CD4-positive, CD25-positive, alpha-beta regulatory T cell (primary cell): ENCODE measurements at places on chromosomes 4 and X.
A peak's percentile ranks its signal among the peaks of the same experiment; 100 is the strongest.

DNA sequence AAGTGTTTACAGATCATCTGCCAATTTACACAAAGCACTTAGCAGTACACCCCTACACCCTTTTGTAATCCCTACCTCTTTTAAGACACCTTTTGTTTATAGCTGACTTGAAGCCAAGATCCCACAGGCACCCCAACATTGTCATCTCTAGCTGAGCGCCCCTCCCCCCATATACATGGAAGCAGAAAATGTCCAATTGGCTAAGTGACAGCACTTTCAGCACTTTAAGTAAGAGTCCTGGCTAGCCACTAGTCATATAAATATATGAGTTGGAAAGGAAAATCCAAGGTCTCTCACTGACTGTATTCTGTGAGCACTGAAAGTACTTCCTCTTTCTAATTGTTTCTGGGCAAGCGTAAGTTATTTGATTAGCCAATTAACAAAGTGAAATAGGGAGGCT, 108.2 kb downstream of the NSUN7 start:
- no peaks in the 10 kb centered on the region for H3K36me3 ChIP-seq
- DNase-seq, result no peak
- H3K4me1 ChIP-seq, result peaks cover 10% of the 10 kb centered on the region
- no peak overlapping the region for H3K4me3 ChIP-seq
- peaks cover 14% of the 10 kb centered on the region for H3K27me3 ChIP-seq

DNA sequence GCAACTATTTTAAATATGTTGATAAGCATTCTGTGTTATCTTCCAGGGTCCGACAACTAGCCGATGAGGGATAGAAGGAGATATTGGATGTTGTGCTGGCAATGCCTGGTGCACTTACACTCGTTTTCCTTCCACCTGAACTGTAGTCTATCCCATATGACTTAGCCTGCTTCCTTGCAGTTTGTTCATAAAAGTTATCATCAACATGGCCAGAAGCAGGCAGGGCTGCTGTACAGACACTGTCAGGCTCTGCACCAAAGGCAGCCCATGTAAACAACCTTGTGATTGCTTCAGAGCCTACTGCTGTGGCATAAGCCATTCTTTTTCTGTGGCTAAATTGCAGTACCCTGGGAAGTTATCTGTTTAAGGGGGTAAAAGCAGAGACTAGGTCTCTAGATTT, 1.6 kb downstream of the MAPK10 start:
- DNase-seq, result no peak
- H3K27ac ChIP-seq, result no peak overlapping the region
- H3K36me3 ChIP-seq, result no peaks in the 10 kb centered on the region
- H3K4me1 ChIP-seq, result no peaks in the 10 kb centered on the region

DNA sequence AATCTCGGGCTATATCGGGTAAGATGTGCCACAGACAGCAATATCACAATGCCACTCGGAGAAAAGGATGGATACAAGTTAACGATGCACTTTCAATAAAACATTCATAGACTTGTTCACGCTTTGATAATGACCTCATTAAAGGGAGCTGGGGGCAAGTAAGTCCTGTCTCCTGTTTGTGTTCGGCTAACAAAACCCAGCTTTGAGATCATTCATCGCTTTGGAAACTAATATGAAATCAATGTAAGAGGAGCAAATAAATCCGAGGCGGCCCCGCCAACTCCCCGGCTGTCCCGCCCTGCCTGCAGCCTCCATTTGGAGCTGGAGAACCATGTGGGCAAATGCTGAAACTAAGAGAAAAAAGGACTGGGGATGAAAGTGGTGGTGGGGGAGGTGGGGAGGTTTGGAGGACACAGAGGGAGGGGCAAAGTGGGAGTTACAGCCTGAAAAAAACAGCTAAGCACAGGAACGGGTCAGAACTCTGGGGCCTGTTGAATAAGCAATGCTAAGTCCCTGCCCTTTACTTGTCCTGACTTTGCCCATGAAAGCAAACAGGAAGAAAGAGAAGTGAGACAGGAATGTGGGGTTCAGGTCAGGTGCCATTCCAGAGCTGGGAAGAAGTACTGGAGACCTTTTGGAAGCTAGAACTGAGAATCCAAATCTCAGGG, 3.5 kb upstream of the GSX2 start:
- DNase-seq, result no peak
- no peak overlapping the region for H3K27ac ChIP-seq
- H3K4me3 ChIP-seq, result no peak overlapping the region
- no peaks in the 10 kb centered on the region for H3K36me3 ChIP-seq
- peaks cover 35% of the 10 kb centered on the region for H3K4me1 ChIP-seq
- peaks cover 59% of the 10 kb centered on the region for H3K27me3 ChIP-seq

GRCh38 chr4:93748373-93749291, 79.9 kb upstream of the ATOH1 start:
- H3K36me3 ChIP-seq, result no peaks in the 10 kb centered on the region
- H3K4me3 ChIP-seq, result no peak overlapping the region
- no peaks in the 10 kb centered on the region for H3K27me3 ChIP-seq
- no peaks in the 10 kb centered on the region for H3K4me1 ChIP-seq
- DNase-seq, result no peak
- H3K27ac ChIP-seq, result no peak overlapping the region

DNA sequence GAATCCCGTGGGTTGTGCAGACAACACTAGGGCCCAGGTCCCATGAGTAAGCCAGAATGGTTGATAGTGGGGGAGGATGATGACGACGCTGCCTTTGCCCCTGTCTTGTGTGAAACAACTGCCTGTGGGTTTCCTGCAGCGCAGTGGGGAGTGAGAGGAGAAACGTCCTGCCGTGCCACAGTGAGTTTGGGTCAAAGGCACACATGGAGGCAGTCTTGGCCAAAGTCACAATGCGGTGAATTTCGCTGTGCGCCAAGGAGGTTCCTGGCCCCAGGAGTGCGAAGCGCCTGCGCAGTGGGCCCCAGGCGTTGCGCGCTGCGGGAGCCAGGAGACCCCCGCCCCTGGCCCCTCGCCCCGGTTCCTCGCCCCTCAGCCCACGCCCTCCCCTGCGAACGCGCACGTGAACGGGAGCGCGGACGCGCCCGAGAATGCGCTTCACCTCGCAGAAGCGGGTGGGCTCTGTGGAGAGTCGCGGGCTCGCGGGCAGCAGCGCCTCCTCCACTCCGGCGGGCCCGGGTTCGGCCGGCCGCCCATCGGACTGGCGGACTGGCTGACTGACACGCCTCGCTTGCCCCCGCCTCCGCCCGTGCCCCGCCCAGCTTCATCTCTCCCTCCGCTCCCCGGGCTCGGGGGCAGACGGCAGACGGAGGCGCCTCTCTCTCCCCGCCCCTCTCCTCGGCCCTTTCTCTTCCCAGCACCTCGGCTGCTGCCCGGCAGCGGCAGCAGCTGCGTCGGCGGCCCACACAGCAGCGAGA, at the start of gene NUDT10:
Gene NUDT10, plus strand, starts transcription at position 635 of the 755 bp plus-strand sequence. CDS start 144 bp downstream, outside the sequence.
- peak; percentile 18 for DNase-seq
- no peaks in the 10 kb centered on the region for H3K4me1 ChIP-seq
